DMS53 (cell line): ENCODE measurements at places on chromosomes 2 and 18.

DNA sequence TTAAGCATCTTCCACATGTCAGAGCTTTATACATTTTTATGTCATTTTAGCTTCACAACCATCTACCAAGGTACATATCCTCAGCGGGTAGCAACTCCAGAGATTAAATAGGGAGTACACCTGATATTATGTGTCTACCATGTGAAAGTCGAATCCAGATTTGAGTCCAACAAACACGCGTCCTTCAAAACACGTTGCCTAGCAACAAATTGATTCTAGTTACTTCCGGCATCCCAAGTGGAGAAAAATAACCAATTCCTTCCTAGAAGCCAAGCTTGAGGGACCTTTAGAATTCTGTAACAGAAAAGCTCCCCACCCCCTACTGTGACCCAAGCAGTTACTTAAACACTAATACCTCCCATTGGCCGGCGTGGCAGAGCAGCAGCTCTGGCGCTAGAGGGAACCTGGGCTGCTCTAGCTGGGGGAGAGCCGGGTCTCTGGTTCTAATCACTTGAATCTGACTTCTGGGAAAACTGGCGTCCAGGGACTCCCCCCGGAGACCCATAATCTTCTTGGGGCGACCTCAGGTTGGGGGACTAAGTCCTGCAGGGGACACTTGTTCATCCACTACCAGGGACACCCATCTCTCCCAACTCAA lies at the start of gene ERICH2:
Gene ERICH2, plus strand, starts transcription at position 371 of the 598 bp plus-strand sequence. CDS start 304 bp downstream, outside the sequence.
- DNase-seq, result peak; percentile 97

- peak; percentile 3 for DNase-seq
These were observed 4.2 kb upstream of the WDFY1 start for GRCh38 chr2:223949241-223949840.

DNA sequence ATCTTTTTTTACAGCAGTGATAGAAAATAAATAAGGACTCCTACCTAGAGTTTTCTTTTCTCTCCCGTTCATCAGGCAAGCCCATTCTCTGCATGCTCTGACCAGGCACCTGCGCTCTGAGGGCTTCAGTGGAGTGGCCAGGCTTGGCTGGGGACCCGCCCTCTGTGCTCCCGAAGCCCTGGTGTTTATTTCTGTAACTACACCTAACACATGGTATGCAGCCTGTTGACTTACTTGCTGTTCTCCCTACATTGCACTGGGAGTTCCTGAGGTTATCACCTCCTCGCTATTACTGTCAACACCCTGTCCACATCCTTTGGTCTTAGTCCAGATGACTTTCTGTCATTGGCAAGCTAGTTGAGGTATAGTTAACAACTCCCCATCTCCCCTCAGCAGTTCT lies 317.7 kb downstream of the LPIN1 start:
- DNase-seq, result no peak

GRCh38 chr2:129744649-129745048 lies 234.8 kb upstream of the RAB6C start:
- no peak for DNase-seq

- no peak for DNase-seq
These were observed 27.6 kb downstream of the ANKAR start for GRCh38 chr2:189702071-189702470.

GRCh38 chr2:105401867-105402266 lies 3.0 kb upstream of the FHL2 start:
- DNase-seq, result no peak

- DNase-seq, result no peak
These were observed 116.8 kb upstream of the PID1 start for GRCh38 chr2:229387866-229388265.

DNA sequence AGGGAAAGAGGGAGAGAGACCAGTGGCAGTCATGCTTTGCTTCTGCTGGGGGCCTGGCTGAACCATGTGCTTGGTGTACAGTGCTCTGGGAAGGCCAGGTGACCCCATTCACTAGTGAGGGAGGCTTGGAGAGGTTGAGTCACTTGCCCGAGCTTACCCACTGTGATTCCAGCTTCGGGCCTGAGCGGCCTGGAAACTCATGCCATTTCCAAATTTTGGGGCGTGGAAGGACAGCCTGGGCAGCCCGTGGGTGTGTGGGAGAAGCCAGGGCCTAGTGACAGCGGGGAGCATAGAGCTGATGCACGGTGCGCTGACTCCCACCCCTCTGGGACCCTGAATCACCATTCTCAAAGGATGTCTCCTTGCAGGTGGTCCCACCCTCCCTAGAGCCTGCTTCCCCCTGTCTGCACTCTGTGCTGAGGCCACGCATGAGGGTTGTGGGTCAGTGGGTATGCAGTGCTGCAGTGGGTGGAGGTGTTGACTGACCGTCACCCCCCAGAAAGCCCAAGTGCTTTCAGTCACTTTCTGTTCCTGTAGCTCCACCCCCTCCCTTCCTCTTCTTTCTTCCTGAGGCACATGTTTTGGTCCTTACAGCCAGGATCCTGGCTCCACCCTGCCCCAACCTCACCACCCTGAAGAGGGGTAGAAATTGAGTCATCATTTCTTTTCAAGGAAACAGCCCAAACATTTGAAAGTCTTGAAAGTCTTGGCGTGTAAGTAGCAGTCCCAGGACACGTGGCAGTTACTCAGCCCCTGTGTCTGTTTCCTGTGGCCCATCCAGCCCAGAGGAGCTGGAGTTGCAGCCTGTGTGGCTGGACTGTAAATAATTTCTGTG lies 69.3 kb upstream of the MCFD2 start:
- DNase-seq, result no peak

DNA sequence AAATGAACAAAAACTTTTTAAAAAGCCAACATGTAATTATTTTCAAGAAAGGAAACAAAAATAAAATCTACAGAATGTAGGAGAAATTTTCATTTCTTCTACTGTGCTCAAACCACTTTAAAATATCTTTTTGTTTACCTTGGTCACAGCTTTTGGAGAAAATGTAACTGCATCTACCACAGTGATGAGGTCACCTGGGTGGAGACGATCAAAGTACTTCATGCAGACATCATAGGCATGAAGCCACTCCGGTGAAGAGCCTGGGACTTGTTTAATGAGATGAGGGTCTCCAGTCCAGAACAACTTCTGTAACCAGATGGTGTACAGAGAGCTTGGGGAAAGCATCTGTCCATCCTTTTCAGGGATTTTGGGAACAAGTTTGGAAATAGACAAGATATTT lies 285.8 kb downstream of the NBAS start:
- peak; percentile 51 for DNase-seq

DNA sequence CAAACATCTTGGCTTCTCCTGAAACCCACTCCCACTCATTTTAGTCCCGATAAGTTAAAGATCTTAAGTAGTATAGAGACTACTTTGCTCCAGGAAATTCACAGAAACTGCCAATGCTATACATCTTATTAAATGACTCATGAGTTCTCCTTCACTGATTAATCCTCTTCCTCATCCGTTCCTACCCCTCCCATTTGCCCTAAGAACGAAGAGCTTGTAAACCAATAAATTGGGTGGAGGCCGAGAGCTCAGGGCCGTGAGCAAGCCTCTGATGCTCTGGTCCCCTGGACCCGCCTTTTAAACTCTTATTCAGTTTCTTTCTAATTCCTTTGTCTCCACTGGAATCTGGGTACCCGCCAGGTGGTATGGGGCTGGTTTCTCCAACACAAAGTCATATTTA lies 68.6 kb downstream of the METTL8 start:
- no peak for DNase-seq

- DNase-seq, result no peak
These were observed 505.7 kb downstream of the SPAG16 start for GRCh38 chr2:213789940-213790339.

GRCh38 chr2:12597610-12598009 lies 119.1 kb upstream of the TRIB2 start:
- no peak for DNase-seq

- DNase-seq, result no peak
These were observed 4.5 kb upstream of the RND3 start for GRCh38 chr2:150491943-150492342.

GRCh38 chr2:42844901-42845821 lies 52.8 kb upstream of the HAAO start:
- no peak for DNase-seq

- no peak for DNase-seq
These were observed 22.0 kb downstream of the TMEM127 start for GRCh38 chr2:96243843-96244242.

- DNase-seq, result peak; percentile 25
These were observed 36.6 kb upstream of the CD28 start for GRCh38 chr2:203669820-203670219.

DNA sequence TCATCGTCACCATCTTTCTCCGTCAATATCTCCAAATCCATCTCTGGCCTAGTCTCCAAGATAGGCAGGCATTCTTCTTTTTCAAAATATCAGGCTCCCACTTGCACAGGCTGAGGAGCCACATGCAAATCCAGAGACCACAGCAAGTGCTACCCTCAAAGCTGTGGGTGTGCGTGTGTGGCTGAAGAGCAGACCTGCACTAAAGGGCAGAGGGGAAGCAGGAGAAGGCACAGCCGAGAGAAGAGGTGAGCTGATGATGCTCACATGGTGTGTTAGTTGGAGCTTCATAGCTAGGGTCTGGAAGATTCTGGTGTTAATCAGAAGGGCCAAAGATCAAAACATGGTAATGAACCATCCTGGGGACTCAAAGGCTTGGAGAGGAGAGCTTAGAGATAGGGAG lies 3.8 kb downstream of the SPEG start:
- no peak for DNase-seq

- DNase-seq, result no peak
These were observed 14.8 kb upstream of the UXS1 start for GRCh38 chr2:106208874-106209273.

GRCh38 chr18:78010363-78010762 lies 760.7 kb downstream of the GALR1 start:
- no peak for DNase-seq

- DNase-seq, result no peak
These were observed 8.0 kb upstream of the PDIA6 start for GRCh38 chr2:10820562-10820961.
